HT1080 (cell line): ENCODE measurements at places on chromosomes 12 and 14. TPM values are rescaled to one million over a fixed set of nuclear protein-coding genes. Genes with fewer than 3 reads are reported as not detected.

GRCh38 chr12:33653362-33653761 is 213.7 kb upstream of the SYT10 start:
- no peak for DNase-seq

DNA sequence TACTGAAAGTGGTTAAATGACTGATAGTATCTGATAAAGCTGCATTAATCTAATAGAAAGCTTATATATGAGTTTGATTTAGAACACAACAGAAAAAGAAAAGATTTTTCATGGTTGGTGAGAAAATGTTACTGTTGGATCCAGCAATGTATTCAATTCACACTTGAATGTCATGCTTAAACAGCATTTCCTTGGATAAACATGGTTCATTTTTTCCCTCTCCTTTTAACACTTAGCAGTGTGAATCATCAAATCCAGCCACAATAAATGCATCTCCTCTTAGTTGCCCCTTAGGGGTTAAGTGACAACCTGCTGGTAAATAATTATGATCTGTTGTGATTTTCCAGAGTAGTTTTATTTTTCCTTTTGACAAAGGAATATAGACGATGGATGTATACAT is 74.9 kb upstream of the GRIP1 start:
- no peak for DNase-seq

DNA sequence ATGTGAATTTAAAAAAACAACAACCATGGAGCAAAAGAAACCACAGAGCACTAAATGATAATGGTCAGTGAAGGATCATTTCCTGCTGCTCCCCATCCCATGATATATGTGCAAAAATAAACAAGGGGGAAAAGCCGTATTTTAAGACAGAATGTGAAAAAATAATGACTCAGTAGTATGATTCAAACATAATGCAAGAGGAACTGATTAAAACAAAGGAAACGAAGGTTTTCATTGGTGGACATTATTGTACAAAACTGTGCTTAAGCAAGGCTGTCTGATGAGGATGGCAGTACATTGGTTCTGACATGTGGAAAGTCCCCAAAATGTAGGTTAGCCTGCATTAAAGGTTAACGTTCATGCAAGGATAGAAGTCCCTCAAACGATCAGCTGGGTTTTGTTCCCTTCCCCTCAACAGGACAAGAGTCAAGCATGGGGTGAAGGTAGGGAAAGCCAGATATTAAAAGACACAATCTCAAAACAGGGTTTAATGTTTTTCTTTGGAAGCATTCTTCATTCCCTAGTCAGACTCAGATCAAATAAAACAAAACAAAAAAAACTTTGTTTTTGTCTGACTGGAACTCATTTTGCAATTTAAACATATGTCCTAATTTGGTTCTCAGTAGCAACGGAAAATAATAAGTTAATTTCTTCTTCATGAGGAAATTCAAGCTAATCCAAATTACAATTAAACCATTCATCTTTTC is 26.3 kb upstream of the PTGDR start:
- peak; percentile 65 for DNase-seq

Gene COX8C
- not detected in 2 replicates for total RNA-seq

DNA sequence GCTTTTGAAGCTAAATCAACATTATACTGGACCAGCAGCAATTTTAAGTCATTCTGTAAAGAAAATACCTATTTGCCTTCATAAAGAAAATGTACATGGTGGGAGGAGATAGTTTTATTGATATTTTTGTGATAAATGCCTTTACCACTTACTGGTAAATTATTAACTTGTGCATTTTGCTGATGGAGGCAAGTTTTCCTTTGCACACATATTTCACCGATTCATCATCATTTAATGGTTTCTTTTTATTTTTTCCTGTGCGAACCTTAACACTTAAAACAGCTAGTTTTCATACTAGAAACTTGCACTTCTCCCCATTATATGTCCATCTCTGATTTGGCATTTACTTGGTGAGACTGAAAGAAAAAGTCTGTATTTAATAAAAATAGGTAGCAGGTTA is 239.3 kb downstream of the TRHDE start:
- no peak for DNase-seq

- no peak for DNase-seq
These were observed 6.9 kb upstream of the MED13L start for GRCh38 chr12:116284396-116284795.

- peak; percentile 82 for DNase-seq
These were observed 49.9 kb upstream of the PLEKHG3 start for GRCh38 chr14:64654246-64654900.

DNA sequence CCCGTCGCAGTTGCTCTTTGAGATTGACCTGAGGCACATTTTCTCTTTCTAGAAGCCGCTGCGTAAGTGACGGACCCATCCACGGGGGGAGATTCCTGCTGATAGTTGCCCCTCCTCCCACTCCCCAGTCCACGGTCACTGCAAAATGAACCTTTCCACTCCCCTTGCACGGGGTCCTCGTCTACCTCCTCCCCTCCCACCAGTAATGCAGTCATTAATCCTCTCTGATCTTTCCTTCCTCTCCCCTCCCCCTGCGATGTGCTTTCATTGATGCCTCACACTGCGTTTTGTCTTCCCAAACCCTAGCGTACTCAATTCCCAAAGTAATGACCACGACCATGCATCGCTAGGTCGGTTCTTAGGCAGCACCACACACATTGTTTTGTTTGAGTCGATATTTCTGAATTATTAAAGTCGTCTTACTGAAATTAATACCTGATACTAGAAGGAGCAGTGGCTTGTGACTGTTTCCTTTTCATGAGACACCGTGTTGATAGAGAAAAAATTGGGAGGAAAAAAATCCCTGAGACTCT is 857 bp downstream of the ETNK1 start:
- DNase-seq: peak; percentile 39

Gene FKBP3
- 55.8 and 91.9 TPM in 2 replicates for total RNA-seq

DNA sequence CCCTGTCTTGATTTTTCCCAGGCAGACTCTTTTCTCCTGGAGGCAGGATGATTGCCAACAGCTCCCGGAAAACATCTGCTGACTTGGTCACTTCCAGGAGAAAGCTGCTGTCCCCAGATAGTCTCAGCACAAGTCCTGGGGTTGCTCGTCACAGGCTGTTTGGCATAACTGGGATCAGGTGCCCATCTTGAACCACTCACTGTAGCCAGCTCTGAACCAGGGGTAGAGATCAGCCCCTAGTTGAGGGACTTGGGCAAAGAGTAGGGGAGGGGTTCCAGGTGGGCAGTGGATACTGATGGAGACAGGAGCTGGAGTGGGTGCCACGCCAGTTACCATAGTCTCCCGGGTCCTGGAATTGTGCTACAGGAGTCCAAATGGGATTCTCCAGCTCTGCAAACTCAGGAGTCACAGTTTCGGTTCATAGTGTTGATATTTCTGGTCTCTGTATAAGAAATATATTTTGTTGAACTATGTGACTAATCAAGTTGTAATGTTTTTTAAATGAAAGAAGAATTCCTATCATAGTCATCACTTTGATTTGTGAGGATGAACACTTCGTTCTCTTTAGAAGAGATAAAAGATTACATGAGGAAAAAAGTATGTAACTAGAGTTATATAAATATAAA is 1154.5 kb downstream of the AACS start:
- DNase-seq: peak; percentile 17

DNA sequence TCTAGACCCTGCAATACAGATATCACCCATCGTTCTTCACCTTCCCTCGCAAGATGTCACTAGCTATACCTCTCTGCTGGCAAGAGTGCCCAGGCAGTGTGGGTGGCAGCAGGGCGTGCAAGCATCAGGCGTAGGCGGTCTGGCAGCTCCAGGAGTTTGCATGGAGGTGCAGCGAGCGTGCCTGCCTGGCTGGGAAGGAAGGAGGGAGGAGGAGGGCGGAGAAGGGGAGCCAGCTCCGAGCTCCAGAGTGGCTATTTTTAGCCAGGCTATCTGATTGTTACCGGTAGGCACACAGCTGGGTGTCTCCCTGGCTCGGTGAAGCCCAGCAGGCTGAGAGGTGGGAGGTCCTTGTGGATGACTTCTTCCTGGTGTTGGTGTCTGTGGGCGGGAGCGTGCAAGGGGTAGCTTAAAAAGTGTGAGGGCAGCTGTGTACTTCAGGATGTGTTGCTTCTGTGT is 6.2 kb downstream of the FOXJ2 start:
- peak; percentile 30 for DNase-seq

- DNase-seq: no peak
These were observed 91.6 kb downstream of the HELB start for GRCh38 chr12:66393890-66394289.

- no peak for DNase-seq
These were observed 2.3 kb downstream of the LAG3 start for GRCh38 chr12:6774499-6775062.

Gene ETFBKMT
- total RNA-seq: 1.4 and 1.8 TPM in 2 replicates

DNA sequence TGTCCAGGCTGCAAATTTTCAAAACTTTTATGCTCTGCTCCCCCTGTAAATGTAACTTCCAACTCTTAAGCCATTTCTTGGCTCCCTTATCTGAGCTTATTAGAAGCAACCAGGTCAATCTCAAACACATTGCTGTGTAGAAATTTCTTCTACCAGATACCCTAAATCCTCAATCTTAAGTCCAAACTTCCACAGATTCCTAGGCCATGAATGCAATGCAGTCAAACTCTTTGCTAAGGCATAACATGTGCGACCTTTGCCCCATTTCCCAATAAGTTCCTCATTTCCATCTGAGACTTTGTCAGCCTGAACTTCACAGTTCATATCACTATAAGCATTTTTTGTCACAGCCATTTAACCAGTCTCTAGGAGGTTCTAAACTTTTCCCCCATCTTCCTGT is 64.5 kb downstream of the TMTC3 start:
- DNase-seq: no peak

GRCh38 chr14:24299255-24300191 is at the start of the genes DHRS1 and NOP9:
Gene DHRS1 (minus strand): TSS chr14:24299780. CDS start chr14:24299106, 674 bp downstream.
Gene NOP9 (plus strand): TSS chr14:24299850. CDS start chr14:24299955, 105 bp downstream.
- DNase-seq: peak; percentile 83

GRCh38 chr12:106903241-106903945 is 52.3 kb upstream of the TMEM263 start:
- peak; percentile 9 for DNase-seq

GRCh38 chr14:35766700-35767082 is 42.4 kb downstream of the RALGAPA1 start:
- DNase-seq: no peak
